ENCODE measurements at places on chromosomes 3 and 15.

DNA sequence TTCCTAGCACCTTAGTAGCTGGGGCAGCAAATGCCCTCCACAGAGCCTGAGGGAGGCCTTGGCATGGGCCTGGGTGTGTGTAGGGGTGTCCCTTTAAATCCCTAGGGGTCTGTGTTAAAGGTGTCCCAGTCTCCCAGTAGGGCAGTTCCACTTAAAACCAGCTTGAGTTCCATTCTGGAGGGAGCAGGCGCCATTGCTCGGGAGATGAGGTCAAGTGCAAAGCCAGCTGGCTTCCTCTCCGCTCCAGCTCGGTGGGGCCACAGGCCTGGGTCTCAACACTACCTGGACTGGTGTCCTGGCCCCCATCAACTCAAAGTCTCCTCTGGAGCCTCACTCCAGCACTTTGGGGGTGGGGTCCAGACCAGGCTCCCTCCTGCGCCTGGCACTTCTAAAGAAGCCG, 25.2 kb downstream of the FEM1B start:
- no peak for DNase-seq

DNA sequence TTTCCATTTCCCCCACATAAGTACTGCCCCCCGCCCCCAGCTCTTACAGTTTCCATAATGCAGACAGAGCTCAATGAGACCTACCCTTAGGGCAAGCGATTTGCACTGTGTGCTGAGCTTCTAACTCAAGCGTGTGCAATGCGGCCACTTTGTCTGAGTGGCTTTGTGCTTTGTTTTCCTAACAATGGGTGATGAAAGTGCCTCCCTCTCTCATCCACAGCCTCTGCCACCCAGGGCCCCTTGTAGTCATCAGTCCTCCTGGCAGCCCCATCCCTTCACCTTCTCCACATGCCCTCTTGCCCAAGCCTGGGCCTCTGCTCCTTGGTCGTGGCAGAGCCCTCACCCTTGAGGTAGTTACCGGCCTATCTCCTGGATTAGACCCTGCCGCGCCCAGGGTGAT, 17.2 kb downstream of the DAPK2 start:
- DNase-seq = no peak

DNA sequence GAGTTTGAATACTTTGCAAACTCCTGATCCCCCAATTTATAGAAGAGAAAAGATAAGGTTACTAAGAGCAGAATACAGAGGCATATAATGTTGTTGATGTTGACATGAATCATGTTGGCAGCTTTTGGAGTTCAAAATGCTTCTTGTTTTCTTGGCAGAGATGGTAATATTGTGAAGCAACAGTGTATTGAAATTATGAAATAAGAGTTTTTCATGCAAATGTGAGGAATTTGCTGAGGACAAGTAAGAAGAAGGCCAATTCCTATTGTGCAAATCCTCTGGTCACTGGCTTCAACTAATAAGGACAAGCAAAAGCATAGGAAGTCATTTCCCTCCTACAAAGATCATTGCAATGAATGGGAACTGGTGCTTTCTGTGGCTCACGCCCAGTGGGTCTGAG, 126.9 kb upstream of the CHL1 start:
- no peak for DNase-seq

- DNase-seq = no peak
Measured at GRCh38 chr3:57797701-57798487, 41.8 kb downstream of the SLMAP start.

GRCh38 chr3:152039887-152040286, 166.4 kb downstream of the SUCNR1 start:
- no peak for DNase-seq

DNA sequence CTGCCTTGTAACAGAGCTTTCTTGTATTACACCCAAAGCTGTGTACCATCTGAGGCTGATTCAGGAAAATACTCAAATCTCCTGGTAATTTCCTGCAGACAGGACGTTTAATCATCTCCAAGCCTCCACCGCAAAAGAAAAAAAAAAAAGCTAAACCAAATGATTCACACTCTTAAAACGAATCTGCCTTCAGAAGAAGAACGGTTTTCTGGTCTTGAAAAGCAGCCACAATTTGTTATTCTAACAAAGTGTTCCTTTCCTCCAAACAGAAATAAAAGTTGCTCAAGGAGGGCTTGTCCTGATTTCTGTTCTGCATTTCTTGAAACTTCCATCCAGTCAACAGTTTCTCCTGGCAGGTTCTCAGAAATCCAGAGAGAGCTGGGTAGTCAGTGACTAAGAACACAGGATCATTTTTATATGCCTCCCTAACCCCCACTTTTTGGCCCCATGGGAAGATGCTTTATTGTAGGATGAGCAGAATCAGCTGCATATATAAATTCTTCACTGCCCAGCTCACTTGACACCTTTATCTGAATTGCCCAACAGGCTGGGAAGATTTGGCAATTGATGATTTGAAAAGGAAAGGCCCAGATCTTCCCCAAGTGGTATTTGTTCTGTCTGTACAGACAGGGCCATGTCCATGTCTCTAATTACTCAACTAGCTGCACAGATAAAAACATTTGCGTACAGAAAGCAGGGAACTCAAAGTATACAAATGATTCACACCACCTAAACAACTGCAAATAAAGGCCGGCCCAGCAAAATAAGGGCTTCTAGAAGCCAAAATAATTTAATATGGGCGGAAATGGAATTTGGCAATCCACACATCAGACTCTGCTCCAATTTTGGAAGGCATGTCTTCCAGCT, 41.0 kb upstream of the PRICKLE2 start:
- no peak for DNase-seq

- DNase-seq = no peak
Measured at GRCh38 chr15:39697509-39697908, 85.1 kb downstream of the FSIP1 start.

DNA sequence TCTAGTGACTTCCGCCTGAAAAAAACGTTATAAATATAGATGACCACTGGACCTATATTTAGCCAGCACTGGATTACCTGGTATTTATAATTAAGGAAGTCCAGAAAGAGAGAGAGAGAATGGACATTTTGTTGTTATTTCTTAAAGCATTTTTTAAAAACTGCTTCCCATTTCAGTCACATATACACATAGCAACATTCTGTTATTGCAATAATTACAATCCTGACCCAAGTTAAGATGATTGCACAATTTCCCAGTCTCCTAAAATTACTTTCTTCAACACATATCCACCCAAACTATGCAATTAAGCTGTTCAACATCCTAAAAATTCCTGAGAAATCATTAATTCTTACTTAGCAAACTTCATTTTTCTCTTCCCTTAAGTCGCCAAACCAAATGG, 37.7 kb downstream of the PCSK6 start:
- no peak for DNase-seq

GRCh38 chr15:74365598-74366445, 1.6 kb downstream of the CYP11A1 start:
- DNase-seq = no peak

DNA sequence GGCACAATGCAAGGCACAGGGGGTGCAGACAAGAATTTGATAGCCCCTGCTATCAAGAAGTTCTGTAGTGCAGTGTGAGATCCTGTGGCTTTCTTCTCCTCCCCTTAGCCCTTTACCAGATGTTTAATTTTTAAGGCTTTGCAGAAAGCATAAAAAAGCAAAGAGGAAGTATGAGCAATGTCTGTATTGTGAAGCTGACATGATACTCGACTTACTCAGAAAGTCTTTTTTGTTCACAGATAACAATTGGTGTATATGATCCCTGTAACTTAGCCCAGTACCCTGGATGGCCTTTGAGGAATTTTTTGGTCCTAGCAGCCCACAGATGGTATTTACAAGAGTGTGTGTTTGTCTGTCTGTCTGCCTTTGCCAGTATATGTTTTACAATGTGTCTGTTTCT, 58.9 kb downstream of the ATG7 start:
- DNase-seq = no peak

DNA sequence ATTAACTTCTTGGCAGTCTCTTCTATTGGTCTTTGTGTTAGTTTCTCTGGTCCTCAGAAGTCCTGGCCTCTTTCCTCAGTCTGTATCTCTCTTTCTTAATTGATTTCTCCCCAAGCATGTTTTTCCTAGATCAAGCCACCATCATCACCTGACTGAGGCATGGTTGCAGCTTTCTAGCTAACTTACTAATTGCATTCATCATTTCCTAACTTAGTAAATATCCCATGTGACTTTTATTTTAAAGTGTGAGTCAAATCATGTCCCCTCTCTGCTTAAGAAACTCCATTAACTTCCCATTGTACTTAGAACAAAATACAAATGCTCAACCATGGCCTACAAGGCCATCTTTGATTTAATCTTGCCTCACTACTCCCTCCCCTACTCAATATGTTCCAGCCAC, 135.4 kb upstream of the FRMD4B start:
- no peak for DNase-seq

GRCh38 chr3:129046732-129047552, 13.6 kb upstream of the GP9 start:
- DNase-seq = no peak

DNA sequence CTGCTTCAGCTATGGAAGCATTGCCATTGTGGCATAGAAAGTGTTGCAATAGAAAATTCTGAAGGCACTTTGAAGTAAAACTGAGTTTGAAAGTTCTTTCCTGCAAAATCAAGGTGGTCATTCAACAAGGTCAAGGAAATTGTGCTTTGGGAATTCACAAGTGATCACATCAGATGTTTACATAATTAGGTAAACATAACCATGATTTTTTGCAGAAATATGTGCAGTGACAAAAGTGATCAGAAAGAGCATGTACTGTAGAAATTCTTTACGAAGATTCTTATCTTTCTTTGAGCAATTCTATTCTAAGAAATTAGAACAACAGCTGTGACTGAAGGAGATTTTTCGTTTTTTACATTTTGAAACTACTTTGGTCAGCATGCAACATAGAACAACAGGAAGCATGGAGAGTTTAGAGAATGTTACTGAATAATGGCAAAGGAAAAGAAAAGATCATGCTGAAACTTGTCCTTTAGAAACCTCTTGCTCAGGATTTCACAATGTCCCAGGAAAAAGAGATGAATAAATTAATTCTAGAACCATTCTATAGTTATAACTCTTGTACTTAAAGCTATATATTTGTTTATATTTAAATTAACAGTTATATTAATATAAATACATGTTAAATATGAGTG, 643.4 kb upstream of the ARPP21 start:
- DNase-seq = no peak

GRCh38 chr3:16478516-16478915, 35.0 kb downstream of the RFTN1 start:
- no peak for DNase-seq

DNA sequence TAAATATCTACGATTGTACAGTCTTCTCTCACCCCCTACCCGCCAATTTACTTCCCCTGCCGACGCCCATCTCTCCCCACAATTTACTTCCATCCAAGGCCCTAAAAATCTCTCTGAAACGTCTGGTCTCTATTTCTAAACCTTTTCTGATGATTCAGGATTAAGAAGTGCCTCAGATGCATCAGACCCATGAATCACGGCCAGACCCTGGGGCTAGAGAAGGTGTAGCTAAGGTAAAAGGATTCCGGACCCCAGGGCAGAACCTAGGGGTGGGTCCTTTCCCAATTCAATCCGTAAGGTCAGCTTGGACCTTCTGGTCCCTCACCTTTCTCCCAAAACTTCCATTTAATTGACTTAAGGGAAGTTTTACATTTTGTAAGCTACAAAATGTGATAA, 46.4 kb downstream of the LRIG1 start:
- DNase-seq = no peak

DNA sequence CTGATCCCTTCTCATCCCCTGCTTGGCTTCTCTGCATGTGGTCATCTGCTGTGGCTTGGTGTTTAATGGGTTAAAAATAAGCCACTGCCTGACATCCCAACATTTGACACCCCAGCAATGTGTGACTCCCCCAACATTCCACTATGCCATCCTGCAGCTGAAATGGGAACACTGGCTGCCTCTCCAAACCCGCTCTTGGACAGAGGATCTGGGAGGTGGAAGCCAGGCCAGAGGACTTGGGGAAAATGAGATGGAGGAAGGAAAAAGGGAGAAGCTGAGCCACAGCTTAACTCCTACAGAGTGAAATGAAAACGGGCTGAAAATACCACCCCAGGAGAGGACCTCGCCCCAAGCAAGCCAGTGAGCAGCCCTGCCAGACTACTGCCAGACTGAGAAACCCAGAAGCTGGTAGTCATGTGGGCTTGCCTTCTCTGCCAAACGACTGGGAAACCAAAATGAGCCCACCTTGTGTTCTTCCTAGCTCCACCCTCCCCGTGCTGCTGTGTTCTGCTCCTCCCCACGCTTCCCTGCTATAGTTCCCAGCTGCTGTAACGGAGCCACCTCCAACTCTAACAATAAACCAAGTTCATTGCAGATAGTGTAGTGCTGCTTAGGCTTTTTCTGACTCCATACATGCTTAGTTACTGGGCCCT, 13.7 kb downstream of the MAP1A start:
- peak; percentile 30 for DNase-seq

DNA sequence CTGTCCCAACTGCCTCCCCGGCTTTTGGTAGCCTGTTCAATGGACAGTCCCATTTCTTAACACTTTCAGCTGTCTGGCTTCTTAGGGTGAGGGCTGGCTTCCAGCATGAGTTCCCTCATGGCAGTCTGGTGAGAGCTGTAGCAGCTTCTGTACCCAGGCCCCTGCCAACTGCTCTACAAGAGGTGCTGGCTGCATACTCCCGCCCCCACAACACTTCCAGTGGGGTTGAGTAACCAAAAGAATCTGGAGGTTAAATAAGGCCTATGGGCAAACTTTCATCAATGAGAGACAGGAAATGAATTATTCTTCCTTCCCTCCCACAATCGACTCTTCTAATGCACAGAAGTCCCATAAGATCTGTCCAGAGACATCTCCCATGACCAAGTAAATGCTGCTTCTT, 145.0 kb downstream of the NEK10 start:
- no peak for DNase-seq

DNA sequence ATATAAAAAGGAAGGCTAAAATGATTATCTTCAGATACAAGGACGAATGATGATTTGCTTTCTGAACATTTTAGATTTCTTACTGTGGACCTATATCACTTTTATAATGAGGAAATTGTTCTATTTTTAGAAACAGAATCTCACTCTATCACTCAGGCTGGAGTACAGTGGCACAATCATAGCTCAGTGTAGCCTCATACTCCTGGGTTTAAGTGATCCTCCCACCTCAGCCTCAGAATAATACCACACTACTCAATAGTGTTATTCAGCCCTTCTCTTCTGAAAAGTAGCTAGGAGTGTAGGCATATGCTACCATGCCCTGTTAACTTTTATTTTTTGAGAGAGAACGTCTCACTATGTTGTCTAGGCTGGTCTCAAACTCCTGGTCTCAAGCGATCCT, 15.8 kb downstream of the DNAJC13 start:
- DNase-seq = no peak

GRCh38 chr3:139827833-139828232, 107.2 kb upstream of the CLSTN2 start:
- no peak for DNase-seq

GRCh38 chr3:72149645-72150300, 364.8 kb upstream of the PROK2 start:
- DNase-seq = no peak

Data from right renal cortex interstitium (tissue), 3 donors.